ENCODE measurements at places on chromosomes 7 and 10. TPM values are rescaled to one million over a fixed set of nuclear protein-coding genes. Genes with fewer than 3 reads are reported as not detected.

DNA sequence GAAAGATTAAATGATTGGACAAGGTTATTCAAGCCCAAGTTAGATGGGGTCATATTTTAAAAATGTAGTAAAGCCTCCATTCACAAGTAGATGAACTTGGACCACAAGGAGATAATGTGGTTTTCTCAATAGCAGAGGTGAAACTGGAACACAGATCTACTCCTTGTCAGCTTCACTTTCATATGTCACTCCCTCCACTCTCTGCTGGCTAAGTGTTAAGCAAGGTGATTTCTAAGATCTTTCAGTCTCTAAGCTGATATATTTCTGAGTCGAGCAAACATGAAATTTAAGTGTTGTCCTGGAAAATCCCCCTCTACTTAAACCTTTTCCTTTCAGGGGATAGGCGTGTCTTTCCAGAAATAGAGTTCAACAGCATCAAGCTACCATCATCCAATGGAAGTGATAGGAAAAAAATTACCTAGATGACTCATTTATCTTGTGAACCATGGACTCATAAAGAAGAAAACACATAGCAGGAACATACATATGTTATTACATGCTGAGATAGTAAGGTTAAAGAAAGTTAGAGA is 275.0 kb downstream of the PTEN start:
- no peak overlapping the region for H3K4me3 ChIP-seq
- no peaks in the 10 kb centered on the region for H3K27me3 ChIP-seq
- H3K4me1 ChIP-seq, result no peaks in the 10 kb centered on the region
- DNase-seq, result no peak

DNA sequence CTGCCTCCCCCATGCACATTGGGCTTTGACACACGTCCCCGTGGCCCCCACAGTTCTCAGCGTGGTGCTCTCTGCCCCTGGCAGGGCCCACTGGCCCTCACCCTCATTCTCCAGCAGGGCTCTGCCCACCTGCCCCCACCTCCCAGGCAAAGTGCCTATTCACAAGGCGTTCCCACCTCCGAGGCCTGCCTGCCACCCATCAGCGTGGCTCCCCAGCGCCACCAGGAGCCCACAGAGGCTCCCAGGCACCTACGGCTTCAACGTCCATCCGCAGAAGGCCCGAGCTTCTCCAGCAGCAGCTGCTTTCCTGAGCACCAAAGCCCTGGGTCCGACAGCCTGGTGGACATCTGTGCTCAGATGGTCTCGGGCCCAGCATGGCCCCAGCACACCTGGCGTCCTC is 211.8 kb upstream of the PPP2R2D start:
- H3K36me3 ChIP-seq, result no peaks in the 10 kb centered on the region
- no peak overlapping the region for H3K4me3 ChIP-seq
- H3K27ac ChIP-seq, result no peak overlapping the region
- H3K27me3 ChIP-seq, result peaks cover 9% of the 10 kb centered on the region
- DNase-seq, result no peak

DNA sequence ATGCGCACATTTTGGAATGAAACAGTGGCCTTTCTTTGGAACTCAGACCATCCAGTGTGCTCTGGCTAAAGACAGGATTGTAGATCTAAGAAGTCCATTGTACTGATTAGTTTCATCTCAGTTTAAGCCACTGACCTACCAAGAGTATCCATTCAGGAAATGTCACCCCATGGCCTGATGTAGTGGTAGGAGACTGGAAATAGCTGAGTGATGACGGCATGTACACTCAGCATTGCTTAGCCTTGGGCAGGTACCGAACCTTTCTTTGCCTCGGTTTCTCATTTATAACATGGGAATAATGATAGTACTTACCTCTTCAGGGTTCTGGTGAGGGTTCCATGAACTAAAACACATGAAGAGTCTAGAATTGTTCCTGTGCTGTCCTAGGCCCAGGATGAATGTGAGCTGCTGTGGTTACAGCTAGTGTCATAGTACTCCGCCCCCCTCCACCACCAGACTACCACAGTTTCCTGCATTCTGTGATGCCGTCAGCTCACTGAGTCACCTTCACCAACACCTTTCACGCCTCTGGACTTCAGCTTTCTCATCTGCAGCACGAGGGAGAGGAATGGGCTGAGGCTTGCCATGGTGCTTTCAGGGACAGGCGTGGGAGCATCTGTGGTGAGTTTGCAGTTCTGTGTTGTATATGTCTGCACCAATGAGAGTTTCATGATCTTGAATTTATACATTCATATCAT is 484.0 kb upstream of the GALNT17 start:
- no peak for DNase-seq
- H3K4me1 ChIP-seq, result peaks cover 24% of the 10 kb centered on the region
- H3K4me3 ChIP-seq, result no peak overlapping the region
- H3K27ac ChIP-seq, result no peak overlapping the region
- H3K27me3 ChIP-seq, result no peaks in the 10 kb centered on the region

DNA sequence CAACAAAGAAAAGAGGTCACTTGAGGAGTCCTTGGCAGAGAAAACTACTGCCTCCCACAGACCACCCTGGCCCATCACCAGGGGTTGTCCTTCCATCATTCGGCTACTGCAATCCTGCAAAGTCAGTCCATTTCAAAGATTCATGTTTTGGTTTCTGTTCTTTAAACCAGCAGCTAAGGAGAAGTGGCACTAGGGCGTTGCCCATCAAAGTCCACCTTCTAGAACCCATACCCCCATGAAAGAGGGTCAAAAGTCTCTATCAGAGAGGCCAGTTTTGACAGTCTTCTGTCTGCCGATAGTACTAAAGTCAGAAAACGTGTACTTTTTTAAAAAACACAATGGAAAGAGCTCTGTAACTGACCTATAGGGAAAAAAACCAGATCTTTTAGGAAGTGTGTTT is 14.4 kb downstream of the CCDC6 start:
- H3K4me3 ChIP-seq, result no peak overlapping the region
- peaks cover 49% of the 10 kb centered on the region for H3K4me1 ChIP-seq
- no peaks in the 10 kb centered on the region for H3K27me3 ChIP-seq
- no peak for DNase-seq

DNA sequence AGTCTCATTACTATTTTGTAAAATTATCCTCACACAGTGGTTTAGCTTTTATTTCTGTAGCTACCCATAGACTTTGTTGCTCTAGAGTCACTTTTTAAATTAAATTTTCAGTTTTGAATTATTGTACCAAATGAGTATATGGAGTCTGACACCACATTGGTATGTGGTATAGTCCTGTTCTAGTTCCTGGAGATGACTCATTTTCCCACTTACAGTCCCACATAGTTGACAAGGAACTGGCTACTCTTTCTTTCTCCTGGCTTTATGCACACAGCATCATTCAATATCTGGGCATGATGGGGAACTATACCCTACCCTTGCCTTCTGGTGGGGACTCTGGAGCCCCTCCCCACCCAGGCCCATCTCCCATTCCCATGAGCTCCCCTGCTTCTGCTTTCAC is 92.6 kb upstream of the RAB11FIP2 start:
- H3K27me3 ChIP-seq, result no peaks in the 10 kb centered on the region
- H3K4me3 ChIP-seq, result no peak overlapping the region
- H3K36me3 ChIP-seq, result no peaks in the 10 kb centered on the region
- no peak for DNase-seq
- H3K4me1 ChIP-seq, result no peaks in the 10 kb centered on the region

DNA sequence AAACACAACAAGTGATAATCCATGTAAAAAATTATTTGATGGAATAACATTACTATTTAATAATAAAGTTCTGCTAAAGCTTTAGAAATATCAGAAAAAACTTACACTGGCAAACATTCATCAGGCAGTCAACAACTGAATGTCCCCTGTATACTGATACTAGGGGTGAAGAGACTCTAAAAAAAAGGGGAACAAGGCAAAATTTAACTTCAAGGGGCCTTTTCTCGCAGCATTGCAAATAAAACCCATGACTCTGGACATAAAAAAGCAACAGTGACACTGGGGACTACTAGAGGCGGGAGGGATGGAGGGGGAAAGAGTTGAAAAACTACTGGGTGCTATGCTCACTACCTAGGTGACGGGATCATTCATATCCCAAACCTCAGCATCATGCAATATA is 5.8 kb upstream of the IFRD1 start:
- DNase-seq, result no peak
- no peak overlapping the region for H3K4me3 ChIP-seq

- no peaks in the 10 kb centered on the region for H3K27me3 ChIP-seq
- peaks cover 7% of the 10 kb centered on the region for H3K4me1 ChIP-seq
- no peak overlapping the region for H3K27ac ChIP-seq
- H3K4me3 ChIP-seq, result no peak overlapping the region
These were observed 57.9 kb downstream of the ELFN1 start for GRCh38 chr7:1727812-1728570.

DNA sequence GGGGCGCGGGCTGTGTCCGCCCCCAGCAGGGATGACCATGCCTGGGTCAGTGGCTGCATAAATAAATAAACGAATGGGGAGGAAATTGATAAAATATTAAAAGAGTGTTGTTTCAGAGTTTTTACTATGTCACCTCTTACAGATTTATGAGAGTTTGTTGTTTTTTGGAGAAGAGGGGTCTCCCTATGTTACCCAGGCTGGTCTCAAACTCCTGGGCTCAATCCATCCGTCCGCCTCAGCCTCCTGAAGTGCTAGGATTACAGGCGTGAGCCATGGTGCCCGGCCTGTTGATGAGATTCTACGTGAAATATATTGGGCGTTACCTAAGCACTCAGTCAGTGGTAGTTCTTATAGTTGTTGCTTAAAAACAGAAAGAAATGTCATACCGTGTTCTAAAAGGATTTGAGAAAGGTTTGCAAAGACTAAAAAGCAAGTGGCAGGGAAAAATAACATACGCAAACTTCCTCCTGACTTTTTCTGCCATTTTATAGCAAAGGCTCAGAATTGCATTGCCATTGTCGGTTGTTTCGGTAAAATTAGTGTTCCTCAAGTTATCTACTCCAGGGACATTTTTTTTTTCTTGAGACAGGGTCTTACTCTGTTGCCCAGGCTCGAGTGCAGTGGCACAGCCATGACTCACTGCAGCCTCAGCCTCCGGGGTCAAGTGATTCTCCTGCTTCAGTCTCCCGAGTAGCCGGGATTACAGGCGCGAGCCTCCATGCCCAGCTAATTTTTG is 39.5 kb upstream of the FOXK1 start:
- H3K27me3 ChIP-seq, result no peaks in the 10 kb centered on the region
- DNase-seq, result no peak
- H3K4me1 ChIP-seq, result peaks cover 5% of the 10 kb centered on the region
- H3K4me3 ChIP-seq, result peak overlapping the region; percentile 81

The OR2A7 gene
- not detected for total RNA-seq

The DENND2A gene
- 4.7 TPM for total RNA-seq

The OPALIN gene
- total RNA-seq, result not detected

The CCDC172 gene
- not detected for total RNA-seq

All from psoas muscle (tissue), 8 donors.